ENCODE measurements at places on chromosomes 16 and 17.

DNA sequence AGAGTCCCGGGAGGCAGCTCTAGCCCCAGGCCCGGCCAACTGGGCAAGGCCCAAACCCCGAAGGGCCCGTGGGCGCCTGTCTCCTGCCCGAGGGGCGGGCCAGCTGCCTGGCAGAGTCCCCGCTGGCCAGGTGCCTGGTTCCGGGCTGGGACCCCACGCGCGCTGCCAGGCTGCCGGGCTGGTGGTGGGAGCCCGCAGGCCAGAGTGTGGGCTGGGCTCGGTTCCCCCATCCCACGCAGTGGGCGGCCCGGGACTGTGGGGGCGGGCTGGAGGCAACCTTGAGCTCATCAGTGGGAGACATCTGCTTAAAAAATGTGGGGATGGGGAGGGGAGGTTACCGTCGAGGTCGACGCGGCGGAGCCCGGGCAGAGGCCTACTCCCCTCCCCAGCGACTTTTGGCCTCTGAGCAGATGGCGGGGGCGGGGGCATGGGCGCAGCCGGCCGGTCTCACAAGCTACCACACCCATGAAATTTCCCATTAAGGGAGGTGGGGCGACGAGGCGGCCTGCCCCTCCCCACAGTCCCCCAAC lies 176.4 kb upstream of the GSE1 start:
- DNase-seq: no peak

DNA sequence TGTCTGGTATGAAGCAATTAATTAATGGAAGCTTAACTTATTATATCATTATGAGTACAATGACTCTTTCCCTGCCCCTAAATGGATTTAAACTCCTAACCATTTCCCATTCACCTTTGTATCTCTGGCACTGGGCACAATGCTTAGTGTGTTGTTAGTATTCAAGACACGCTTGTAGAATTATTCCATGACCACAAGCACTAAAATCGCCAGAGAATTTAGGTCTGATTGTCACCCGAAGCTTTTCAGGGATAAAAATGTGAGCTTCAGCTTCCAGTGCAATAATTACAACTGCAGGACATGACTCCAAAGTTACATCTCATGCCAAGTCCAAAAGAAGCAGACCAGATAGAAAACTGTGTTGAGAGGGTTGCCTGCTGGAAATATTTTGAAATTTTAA lies 101.6 kb downstream of the CDH8 start:
- no peak for DNase-seq

- DNase-seq: no peak
Measured at GRCh38 chr17:83099570-83100181, 20.3 kb downstream of the METRNL start.

GRCh38 chr16:3580251-3580651 lies 3.0 kb upstream of the NLRC3 start:
- DNase-seq: no peak

DNA sequence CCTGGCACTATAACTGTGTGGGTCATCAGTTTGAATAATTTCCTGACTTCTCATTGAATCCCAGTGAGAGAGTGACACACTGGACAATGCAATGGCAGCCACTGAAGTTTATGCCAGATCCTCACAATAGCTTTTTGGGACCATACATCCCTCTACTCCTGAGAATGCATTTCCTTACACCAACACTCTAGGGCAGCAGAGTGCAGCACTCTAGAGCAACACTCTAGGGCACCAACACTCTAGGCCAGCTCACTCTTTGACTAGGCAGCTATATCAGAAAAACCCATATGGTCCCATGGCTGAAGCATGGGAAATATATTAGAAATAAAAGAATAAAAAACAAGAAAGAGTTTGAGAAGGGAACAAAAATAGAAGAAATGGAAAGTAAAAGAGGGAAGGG lies 309.2 kb downstream of the MAP2K6 start:
- DNase-seq: no peak

- no peak for DNase-seq
Measured at GRCh38 chr16:35174016-35174415, 1714.6 kb downstream of the TP53TG3F start.
